ENCODE measurements at places on chromosomes 16 and 17. TPM values are rescaled to one million over a fixed set of nuclear protein-coding genes. Genes with fewer than 3 reads are reported as not detected.

Gene KRTAP3-1
- total RNA-seq, result not detected

Gene SOX8
- 10.9 TPM for total RNA-seq

Gene ITFG1
- 21.1 TPM for total RNA-seq

Gene SPG7
- 132 TPM for total RNA-seq

Gene MLLT6
- 36.6 TPM for total RNA-seq

Gene RNF43
- total RNA-seq, result 3.5 TPM

Gene CDH13
- 0.48 TPM for total RNA-seq

Gene STH
- not detected for total RNA-seq

Gene ZPBP2
- total RNA-seq, result not detected

Gene RGS11
- total RNA-seq, result 1.8 TPM

Gene CALB2
- total RNA-seq, result 1.6 TPM

Gene HSD11B2
- 33.4 TPM for total RNA-seq

Gene KCNG4
- not detected for total RNA-seq

Gene OR1F1
- 0.44 TPM for total RNA-seq

Gene KRT36
- not detected for total RNA-seq

Gene ZCCHC14
- total RNA-seq, result 33.8 TPM

Gene CLEC3A
- not detected for total RNA-seq

Gene SLFN12
- 12.2 TPM for total RNA-seq

Gene TEN1
- 17.2 TPM for total RNA-seq

Gene MYH1
- not detected for total RNA-seq

Gene NGFR
- total RNA-seq, result 11.3 TPM

Gene SOCS3
- total RNA-seq, result 23.8 TPM

Gene ADAD2
- 1.6 TPM for total RNA-seq

Gene GPRC5B
- total RNA-seq, result 104 TPM

Gene COTL1
- total RNA-seq, result 102 TPM

Gene CRHR1
- 1.6 TPM for total RNA-seq

Gene ATP2A1
- 5.6 TPM for total RNA-seq

Gene CCDC200
- total RNA-seq, result not detected

Gene VTN
- total RNA-seq, result 1.3 TPM

Gene KRT39
- total RNA-seq, result not detected

Gene LGALS9B
- not detected for total RNA-seq

Gene MSRB1
- 28.3 TPM for total RNA-seq

Gene SCRN2
- 54.1 TPM for total RNA-seq

Gene KRTAP17-1
- total RNA-seq, result not detected

Gene EFCAB13
- total RNA-seq, result 3.5 TPM

Gene KRT9
- not detected for total RNA-seq

Gene CCL17
- not detected for total RNA-seq

Gene CEMP1
- total RNA-seq, result 0.32 TPM

Gene C17orf50
- 0.30 TPM for total RNA-seq

All from WTC11 (cell line).